AG04449 (cell line): ENCODE measurements at places on chromosomes 1 and 21.

GRCh38 chr1:84842748-84843231 lies 50.2 kb downstream of the LPAR3 start:
- DNase-seq, result no peak

GRCh38 chr1:87121711-87122163 lies 206.9 kb upstream of the LMO4 start:
- no peak for DNase-seq

DNA sequence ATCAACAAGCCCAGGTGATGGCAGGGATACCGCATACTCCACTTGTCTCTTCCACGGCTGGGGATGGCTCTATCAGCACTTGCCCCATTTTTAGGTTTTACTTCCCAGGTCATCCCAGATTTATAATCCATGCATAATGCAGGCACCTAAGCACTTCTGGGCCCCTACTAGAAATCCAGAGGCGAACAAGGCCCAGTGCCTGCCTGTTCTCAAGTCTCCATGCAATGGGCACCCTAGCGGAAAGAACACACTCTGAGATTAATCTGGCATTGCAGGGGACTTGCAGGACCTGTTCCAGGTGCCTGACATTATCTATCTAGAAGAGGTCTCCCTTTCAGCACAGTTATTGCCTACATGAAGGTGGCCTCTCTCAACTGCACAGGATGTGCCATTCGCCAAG lies 39.8 kb downstream of the HIVEP3 start:
- DNase-seq, result no peak

DNA sequence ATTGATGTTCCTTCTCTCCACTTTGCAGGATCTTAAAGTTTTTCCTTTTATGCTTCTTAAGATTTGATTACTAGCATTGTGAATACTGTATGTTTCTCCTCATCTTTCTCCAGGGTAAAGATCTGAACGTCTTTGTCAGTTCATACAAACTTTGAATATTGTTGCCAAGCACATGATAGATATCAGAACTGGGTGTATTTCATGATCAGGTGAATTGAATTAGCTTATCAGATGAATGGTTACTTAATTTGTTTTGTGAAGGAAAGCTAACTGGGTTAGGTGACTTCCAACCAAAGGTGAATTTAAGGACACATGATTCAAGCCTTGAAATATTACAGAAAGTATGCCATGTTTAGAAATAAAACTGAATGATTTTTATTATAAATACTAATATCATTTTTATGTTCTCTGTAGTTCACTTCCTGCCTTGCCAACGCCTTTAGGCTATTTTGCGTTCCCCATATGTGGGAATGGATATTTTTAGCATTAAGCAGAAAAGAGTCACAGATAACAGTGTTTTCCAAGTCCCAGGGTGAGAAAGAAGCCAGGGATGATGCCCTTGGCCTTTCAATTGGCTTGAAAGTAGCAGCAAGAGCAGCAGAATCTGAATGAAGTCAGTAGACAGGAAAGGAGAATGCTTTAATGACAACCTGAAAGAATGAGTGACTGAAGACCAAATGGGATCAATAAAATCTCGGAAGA lies 752.1 kb downstream of the NCAM2 start:
- no peak for DNase-seq

DNA sequence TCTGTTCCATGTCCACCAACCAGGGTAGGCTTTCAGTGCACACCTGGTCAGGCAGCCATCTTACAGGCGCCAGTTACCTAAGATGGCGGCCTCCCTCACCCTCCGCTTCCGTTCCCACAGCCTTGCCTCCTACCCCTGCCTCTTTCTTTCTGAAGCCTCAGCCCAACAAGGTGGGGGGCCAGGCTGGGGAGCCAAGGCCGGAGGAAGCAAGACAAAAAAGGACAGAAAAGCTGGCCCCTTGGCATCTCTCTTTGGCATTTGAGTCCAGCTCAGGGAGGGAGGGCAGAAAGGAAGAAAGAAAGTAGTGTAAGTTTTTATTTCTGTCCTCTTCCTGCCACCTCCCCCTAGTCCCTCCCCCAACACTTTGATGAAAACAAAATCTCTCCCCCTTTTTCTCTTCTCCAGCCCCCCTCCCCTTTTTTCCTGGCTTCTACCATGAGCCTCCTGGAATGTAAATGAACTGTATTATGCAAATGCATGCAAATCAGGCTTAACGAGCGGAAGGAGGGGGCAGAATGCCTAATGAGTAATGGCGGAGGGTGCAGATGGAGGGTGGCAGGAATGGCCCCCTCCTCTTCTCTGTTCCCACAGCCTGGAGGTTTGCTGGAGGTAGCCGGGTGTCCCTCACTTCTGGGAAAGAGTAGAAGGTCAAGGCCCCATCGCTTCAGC lies 43.8 kb downstream of the RHBG start:
- no peak for DNase-seq

GRCh38 chr1:37143800-37144199 lies 109.5 kb upstream of the GRIK3 start:
- no peak for DNase-seq

DNA sequence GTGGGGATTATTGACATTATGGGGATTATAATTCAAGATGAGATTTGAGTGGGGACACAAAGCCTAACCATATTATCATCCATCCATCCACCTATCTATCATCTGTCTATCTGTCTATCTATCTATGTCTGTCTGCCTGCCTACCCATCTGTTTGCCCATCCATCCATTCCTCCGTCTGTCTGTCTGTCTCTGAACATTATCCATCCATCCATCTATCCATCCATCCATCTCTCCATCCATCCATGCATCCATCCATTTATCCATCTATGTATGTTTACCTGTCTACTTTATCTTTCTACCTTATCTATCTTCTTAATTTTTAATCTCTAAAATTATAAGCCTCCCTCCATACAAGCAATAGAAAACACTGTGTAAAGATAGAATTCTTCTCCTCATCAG lies 47.4 kb downstream of the SH3BGR start:
- DNase-seq, result no peak

- no peak for DNase-seq
Observed at GRCh38 chr1:96845464-96845863, 123.9 kb downstream of the PTBP2 start.

GRCh38 chr1:62362926-62363325 lies 43.7 kb upstream of the KANK4 start:
- no peak for DNase-seq

DNA sequence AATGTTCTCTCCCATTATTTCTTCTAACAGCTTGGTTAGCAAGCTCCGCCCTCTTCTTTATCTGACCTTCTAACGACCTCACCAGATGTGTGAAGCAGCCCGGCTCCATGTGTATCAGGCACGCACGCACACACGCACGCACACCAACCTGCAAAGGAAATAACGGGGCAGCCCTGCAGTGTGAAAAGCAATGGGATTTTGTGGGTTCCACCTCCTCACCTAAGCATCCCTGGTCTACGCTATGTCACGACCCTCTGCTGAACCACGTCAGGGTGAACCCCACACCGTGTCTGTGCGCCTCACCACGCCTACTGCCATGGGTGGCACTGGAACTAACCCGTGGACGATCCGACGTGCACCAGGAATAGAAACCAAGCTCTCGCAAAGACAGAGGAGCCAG lies 10.4 kb downstream of the SSU72 start:
- no peak for DNase-seq

DNA sequence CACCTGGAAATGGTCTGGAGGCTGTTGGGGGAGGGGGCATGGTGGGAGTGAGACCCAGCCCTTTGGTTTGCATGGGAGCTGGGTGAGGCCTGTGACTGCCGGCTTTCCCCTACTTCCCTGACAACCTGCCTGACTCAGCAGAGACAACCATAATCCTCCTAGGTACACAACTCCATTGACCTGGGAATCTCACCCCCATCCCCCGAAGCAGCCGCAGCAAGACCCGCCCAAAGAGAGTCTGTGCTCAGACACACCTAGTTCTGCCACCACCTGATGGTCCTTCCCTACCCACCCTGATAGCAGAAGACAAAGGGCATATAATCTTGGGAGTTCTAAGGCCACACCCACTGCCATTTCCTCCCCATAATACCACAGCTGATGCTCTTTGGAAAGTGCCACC lies 168.6 kb downstream of the GIPC2 start:
- no peak for DNase-seq

GRCh38 chr1:209231476-209232156 lies 351.9 kb upstream of the CAMK1G start:
- no peak for DNase-seq

GRCh38 chr1:93489756-93490155 lies 41.8 kb downstream of the FNBP1L start:
- peak; percentile 12 for DNase-seq

DNA sequence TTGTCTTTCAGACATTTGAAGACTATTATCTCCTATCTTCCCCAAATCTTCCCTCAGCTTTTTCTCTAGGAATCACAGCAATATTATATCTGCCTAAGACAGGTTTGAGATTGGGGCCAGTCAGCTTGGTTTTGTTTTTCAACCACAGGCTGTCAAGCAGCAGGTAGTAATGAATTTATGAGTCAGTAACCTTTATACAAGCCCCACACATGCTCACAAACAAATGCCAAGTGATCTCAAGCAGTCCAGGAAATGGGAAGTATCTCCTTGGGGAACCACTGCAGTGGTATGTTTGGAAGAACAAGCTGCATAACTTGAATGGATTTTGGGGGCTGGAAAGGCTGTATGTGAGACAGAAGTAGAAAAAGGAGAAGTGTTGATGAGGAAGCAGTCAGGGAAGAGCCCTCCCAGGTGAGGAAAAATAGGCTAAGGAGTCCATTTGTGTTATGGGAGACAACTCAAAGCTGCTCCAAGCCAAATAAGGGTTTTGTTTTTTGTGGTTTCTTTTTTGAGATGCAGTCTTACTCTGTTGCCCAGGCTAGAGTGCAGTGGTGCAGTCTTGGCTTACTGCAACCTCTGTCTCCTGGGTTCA lies 2.1 kb downstream of the DHDDS start:
- no peak for DNase-seq

GRCh38 chr1:188394677-188395076 lies 1565.9 kb downstream of the PLA2G4A start:
- no peak for DNase-seq

DNA sequence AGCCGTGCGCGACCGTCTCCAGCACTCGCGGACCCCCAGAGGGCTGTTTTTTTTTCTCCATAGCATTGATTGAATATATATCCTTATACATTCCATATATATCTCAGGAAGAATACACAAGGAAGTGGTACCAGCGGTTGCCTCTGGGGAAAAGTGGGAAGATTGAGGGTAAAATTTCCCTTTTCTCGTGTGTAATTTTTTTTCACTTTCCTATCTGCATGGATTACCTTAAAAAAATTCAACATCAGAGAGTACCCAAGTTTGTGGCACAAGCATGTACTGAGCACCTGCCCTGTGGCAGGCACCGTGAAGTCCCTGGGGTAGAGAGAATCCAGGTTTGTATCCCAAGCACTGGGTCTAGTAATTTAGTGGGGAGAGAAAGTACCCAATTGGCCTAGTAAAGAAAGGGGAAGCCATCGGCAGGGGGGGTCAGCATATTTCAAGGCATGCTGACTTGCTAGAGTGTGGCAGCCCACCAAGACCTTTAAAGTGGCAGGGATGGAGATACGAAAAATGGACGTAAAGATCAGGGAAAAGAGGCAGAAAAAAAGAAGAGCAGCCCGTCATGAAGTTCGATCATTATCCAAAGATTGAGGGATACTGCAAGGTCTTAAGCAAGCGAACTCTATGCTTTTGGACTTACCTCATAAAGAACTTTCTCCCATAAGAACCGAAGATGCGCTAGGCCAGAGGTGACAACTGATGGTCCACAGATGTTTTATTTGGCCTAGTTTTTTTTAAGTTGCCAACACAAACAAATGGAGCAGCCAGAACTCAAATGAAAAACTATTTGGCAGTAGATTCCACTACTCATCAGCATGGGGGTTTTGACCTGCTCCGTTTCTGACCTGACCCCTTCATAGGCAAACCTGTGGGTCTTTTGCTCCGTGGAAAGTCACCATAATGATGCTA lies 1.5 kb upstream of the HMGN1 start:
- DNase-seq, result no peak

- no peak for DNase-seq
Observed at GRCh38 chr1:241711326-241711725, 59.2 kb downstream of the WDR64 start.

DNA sequence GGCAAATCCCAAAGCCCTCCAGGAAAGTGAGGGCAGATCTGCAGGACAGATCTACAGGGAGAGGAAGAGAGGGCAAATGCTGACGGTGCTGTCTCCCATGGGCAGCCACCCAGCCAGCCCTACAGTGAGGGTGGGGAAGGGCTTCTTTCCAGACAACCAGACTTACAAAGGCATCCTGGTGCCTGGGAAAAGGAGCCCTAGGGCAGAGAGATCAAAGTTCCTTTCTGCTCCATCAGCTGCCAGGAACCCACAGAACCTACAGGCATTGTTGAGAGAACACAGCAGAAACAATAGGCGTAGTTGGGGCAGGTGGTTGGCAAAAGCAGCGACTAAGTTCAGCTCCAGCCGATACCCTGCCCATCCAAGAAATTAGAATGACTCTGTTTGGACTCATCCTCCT lies 332.4 kb downstream of the KCNH1 start:
- no peak for DNase-seq

DNA sequence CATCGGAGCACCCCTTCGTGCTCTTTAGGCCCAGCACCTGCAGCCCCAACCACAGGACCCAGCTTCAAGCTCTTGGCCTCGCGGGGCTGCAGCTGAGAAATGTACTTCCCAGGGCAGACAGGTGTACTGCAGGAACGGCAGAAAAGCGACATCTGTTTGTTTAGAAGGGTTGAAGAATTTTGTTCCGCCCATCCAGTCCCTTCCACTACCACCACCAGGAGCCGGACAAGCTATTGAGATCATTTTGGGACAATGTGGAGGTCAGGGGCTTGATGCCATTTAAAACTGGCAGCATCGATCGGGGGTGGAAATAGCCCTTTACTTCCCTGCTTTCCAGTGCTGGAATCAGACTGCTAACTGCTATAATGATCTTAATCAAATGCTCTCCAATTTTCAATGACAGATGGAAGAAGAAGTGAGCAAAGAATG lies 1.7 kb downstream of the SERTAD4 start:
- no peak for DNase-seq

DNA sequence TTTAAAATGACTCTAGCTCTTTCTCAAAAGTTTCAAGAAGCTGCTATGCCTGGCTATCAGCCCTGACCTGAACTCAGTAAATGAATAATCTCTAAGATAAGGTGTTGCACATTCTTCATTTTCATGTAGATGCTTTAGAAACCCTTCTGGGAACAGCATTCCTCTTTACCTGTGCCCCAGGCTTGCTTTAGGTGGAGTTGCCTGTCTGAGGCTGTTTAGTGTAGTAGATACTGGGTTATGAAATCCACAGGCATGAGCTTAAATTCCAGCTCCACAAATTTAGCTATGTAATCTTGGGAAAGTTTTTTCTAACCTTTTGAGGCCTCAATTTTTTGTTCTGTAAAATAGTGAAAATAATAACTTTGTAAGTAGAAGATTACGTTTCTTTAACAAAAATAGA lies 41.6 kb downstream of the ATP6V1G3 start:
- DNase-seq, result no peak

DNA sequence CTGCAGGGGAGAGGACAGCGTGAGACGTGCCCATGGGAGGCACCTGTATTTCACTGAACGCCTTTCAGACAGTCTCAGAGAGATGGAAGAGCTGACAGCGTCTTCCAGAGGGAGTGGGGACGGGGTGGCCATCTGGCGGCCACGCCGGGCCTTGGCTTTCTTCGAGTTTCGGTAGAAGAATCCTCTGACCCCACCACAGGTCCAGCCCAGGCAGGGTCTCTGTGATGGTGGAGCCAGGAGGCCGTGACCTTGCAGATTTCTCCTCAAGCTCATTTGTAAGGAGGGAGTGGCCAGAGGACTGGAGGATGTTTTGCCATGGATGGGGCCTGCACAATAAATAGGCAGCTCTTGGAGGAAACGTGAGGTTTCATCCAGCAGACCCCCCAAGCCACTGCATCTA lies 47.6 kb upstream of the ADARB1 start:
- DNase-seq, result no peak

- DNase-seq, result no peak
Observed at GRCh38 chr1:110717179-110717578, 42.4 kb upstream of the KCNA3 start.
